Naive thymus-derived CD8-positive, alpha-beta T cell (primary cell): ENCODE measurements at places on chromosomes 11 and 22. TPM values are rescaled to one million over a fixed set of nuclear protein-coding genes. Genes with fewer than 3 reads are reported as not detected.

- no peak for DNase-seq
Observed at GRCh38 chr22:33013531-33014162, 44.5 kb downstream of the SYN3 start.

DNA sequence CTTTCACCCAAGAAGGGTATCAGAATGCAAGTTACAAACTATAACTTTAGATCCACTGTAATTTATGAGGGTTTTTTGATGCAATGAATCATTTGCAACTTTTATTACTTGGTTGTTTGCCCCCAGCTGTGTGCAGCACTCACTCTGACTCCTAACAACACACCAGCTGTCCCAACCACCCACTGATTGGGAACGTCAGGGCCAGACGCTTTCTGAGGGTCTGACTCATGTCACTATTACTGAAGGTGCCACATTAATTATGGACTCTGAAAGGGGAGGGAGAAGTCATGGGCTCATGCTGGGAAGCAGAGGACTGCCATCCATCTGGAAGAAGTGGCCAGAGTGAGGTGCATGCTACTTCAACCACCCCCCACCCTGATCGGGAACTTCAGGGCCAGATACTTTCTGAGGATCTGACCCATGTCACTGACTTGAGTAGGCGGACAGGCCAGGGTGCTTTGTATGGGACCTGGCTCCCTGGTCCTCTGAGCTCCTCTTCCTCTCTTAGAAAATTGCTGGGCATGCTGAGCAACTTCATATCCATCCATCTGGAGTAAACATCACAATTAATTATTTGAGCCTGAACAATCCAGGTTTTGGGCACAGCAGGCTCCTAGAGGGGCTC is 44.9 kb upstream of the DRD2 start:
- DNase-seq, result no peak

DNA sequence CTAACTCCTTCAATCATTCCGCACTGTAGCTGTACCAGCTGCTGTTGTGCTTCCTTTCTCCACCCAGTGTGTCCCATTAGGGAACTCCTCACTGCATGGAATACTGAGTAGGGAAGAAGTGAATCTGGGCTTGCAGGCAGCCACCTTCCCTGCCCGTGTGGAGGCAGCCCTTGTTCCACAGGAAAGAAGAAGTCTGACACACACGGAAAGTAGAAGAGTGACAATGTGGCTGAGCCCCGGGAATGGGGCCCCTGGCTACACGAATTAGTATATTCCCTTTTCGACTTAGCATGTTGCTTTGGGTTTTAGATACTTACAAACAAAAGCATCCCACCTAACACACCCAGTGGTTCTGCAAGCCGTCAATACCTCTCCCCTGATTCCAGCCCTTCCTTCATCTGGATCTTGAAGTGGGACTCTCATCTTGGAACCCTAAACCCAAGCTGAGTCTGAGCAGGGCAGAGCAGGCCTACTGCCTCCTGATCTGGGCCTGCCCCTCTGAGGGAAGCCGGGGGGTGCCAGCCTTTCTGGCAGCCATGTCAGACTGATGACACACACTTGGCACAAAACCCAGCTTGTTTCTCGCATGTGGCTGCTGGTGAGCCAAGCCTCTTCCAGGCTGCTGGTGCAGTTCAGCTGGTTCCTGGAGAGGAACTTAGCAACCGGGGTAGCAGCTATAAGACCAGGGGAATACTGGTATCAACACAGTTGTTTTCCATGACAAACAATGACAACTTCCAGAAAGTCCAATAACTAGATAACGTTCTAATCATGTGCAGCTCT is 71.6 kb downstream of the C11orf58 start:
- DNase-seq, result no peak

DNA sequence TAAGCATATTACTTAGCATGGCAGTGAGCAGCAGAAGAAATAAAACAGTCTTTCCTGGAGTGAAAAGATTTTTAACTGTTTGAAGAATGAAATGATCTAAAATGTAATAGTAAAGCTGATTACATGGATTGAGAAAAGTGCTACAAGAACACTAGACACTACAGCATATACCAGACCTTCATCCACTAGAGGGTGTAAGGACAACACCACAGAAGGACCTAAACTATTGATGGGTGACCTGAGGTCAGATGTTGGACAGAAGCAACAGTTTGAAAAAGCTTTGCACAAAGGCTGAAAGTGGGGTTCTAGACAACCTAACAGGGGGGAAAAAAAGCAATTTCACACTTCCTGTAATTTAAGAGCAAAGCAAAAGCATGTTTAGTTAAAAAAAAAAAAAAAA is 97.7 kb downstream of the RBFOX2 start:
- DNase-seq, result no peak

DNA sequence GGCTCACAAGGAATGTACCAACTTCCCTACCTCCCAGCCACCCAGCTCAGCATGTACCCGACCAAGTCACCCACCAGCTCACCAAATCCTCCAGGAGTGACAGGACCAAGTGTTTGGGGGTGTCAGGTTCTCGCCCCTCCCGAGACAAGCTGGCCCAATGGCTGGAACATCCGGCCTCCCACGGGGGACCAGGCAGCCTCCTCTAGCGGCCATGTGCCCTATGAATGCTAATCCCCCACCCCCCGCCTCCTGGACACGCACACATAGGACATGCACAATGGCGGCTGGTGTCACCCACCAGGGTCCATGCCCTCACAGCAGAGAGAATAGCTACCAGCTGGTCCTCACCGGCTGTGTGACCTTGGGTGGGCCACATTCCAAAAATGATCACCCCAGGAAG is 151.0 kb downstream of the MN1 start:
- no peak for DNase-seq

DNA sequence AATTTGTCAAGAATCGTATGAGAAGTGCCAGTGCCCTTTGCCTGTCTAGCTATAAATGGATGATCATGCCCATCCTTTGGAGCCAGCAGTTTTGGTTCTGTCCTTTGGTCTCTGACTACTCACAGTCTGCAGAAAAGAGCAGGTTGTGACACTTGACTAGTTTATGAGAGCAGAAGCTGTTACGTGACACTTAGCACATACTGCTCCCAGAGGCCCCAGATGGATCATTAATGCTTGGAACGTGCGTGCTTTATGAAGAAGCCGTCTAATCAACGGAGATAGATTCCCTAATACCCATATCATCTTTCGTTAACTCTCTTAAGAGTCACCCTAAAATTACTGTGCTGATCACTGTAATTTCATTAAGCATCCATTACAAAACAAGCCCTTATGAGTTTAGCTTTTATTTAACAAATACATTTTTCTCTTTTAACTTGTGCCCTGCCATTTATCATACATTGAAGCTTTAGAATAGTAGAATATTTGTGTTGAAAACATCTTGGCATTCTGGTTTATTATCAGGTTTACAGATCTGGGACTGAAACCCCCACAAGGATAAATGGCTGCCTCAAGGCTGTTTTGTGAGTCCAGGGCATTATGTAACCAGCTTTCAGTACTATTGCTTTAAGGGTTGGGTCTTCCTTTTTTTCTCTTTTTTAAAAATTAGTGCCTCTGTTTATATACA is 47.0 kb upstream of the ADORA2A start:
- DNase-seq, result no peak

DNA sequence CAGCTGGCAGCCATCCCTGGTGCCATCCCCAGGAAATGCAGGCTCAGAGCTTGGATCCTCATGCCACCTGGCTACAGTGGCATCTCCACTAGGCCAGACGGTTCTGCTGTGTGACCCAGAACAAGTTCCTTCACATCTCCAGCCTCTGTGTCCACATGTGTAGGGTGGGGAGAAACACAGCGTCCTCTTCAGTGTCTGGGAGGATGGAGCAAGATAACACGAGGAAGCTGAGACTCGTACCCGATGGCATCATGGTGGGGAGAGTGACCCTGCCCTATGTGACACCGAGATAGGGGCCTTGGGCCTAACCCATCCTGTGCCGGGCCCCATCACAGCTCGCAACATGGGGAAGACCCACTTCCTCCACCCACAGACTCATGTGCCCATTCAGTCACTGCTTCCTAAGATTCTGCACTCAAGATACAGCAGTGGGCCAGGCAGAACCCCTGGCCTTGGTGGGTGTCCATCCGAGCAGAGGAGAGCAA is 78.5 kb downstream of the MORC2 start:
- DNase-seq, result no peak

OR56A1 gene
- polyA plus RNA-seq, result not detected

PPP2R5B gene
- 5.3 TPM for polyA plus RNA-seq

MOV10L1 gene
- not detected for polyA plus RNA-seq
